ENCODE measurements at places on chromosomes 4 and X. TPM values are rescaled to one million over a fixed set of nuclear protein-coding genes. Genes with fewer than 3 reads are reported as not detected.

DNA sequence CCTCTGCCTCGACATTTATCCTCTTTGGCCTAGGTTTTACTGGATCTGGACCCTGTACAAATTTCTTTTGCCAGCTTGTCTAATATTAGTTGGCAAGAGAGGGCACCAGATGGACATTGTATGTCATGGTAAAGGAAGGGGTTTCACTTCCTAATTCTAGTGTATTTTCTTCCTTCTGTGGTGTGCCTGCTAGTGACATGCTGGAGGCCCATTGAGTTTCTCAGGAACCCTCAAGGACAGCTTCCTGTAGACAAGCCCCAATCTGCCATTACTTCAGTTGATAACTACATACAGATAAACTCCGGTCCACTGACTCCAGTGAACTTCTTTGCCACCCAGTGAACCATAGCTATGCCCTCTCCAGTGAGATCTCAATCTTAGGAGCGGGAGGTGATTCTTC lies 116.9 kb downstream of the STPG2 start:
- DNase-seq: no peak
- H3K27ac ChIP-seq: no peak overlapping the region
- no peaks in the 10 kb centered on the region for H3K27me3 ChIP-seq

DNA sequence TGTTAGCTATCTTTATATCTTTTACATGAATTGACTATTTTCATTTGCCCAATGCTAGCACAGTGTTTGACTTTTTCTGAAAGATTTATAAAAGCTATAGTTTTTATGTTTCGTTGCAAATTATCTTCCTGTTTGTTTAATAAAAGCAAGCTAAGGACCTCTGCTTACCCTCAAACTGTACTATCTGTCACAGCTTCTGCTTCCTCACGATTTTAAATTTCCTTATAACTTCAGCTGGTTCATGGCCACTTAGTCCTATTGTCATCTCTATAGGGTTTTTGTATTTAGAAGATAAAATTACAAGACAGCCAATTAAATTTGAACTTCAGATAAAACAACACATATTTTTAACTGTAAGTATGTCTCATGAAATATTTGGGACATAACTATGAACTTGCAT lies 494.0 kb downstream of the PDGFC start:
- DNase-seq: no peak
- no peaks in the 10 kb centered on the region for H3K27me3 ChIP-seq
- no peak overlapping the region for H3K4me3 ChIP-seq
- H3K4me1 ChIP-seq: no peaks in the 10 kb centered on the region
- no peak overlapping the region for H3K27ac ChIP-seq

GRCh38 chr4:110532901-110533589 lies 57.1 kb downstream of the ENPEP start:
- H3K4me1 ChIP-seq: no peaks in the 10 kb centered on the region
- H3K4me3 ChIP-seq: no peak overlapping the region
- no peak overlapping the region for H3K27ac ChIP-seq
- H3K27me3 ChIP-seq: no peaks in the 10 kb centered on the region
- no peak for DNase-seq
- no peaks in the 10 kb centered on the region for H3K36me3 ChIP-seq

GRCh38 chr4:71184195-71184781 lies 154.5 kb upstream of the SLC4A4 start:
- H3K36me3 ChIP-seq: no peaks in the 10 kb centered on the region
- no peaks in the 10 kb centered on the region for H3K4me1 ChIP-seq
- H3K27ac ChIP-seq: no peak overlapping the region
- no peak overlapping the region for H3K4me3 ChIP-seq

DNA sequence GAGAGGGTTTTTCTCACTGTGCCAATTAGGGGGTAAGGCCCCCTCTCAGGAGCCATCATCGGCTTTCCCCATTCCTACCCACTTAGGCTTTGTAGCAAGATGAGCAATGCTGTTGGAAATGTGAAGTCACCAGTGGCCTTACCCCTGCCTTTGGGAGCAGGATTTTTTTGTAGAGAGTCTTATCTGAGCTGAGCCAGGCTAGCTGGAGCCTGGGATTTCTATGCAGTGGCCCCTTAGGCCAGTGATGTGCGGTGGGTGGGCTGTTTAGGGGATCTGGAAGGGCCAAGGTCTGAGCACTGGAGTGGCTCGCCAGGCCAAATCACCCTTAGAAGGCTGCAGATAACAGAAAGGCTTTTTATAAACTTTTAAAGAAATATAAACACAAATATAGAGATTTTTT lies 4.2 kb downstream of the CXorf65 start:
- no peak for DNase-seq
- no peak overlapping the region for H3K27ac ChIP-seq
- H3K4me1 ChIP-seq: peaks cover 22% of the 10 kb centered on the region
- H3K36me3 ChIP-seq: no peaks in the 10 kb centered on the region
- peaks cover 38% of the 10 kb centered on the region for H3K27me3 ChIP-seq
- no peak overlapping the region for H3K4me3 ChIP-seq

SYNPO2 gene
- total RNA-seq: 0.09 TPM

MGAT4D gene
- not detected for total RNA-seq

AKAP4 gene
- not detected for total RNA-seq

CSAG3 gene
- not detected for total RNA-seq

ASB9 gene
- 1.1 TPM for total RNA-seq

TAB3 gene
- total RNA-seq: 20.0 TPM

VCX gene
- not detected for total RNA-seq
